ENCODE measurements at places on chromosomes 6 and 20. TPM values are rescaled to one million over a fixed set of nuclear protein-coding genes. Genes with fewer than 3 reads are reported as not detected.

DNA sequence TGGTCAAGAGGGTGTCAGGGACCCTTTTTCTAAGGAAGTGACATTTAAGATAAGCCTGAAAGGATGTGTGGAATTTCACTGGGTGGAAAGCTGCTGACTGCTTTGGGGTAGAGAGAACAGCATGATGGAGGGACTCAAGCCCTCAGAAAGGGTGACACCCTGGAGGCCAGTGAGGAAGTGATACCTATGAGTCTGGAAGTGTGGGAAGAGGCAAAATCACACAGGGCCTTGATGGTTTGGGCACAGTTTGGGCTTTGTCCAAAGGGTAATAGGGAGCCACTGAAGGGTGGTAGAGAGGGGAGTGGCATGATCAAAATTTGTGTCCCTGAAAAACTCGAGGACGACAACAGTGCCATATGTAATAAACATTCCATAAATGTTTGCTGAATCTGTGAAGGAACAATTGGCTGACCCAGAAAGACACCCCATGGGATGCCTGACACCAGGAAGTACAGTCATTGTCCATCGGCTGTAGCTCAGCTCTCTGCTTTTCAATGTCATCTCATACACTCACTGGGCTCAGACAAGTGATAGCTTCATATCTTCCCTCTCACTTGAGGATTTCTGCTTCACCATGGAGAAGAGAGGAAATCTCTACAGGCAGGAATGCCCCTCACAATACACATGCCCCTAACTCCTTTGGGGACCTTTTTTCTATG is 21.3 kb downstream of the CASS4 start:
- DNase-seq = no peak

DNA sequence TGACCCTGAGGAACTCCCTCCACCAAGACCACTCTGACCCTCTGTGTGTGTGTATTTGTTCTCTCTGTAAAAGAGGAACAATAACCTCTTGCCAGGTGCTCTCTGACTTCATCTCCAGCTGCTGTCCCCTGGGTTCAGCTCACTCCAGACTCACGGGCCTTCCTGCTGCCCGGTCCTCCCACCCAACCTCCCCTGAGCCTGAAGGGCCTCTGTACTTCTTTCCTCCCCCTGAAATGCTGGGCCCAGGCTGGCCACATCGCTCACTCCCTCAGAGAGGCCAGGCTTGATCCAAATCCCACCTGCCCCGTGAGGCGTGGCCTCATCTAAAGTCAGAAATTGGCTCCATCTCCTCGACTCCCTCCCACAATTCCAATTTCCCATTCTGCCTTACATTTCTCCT is 202.4 kb downstream of the PRKN start:
- DNase-seq = no peak

DNA sequence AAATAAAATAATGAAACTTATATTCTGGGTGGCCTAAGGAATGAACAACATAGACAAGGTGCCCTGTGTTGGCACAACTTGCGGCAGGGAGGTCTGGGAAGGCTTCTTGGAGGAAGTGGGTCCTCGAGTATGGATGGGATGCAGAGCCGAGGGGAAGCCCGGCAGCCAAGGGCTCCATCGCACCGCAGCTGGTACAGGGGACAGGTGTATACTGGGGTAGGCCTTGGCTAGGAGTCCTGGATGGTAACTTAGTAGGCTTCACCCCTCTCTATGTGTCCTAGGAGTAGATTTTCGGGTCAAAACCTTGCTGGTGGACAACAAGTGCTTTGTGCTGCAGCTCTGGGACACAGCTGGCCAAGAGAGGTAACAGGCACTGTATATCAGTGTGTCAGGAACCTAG is 28.0 kb downstream of the RAB44 start:
- no peak for DNase-seq

Gene MRAP2
- 0.09 TPM for total RNA-seq

Gene WFDC5
- total RNA-seq = not detected

Measured in Caki2 (cell line).